ENCODE measurements at places on chromosomes 16 and 17. TPM values are rescaled to one million over a fixed set of nuclear protein-coding genes. Genes with fewer than 3 reads are reported as not detected.

The GRAPL gene
- 0.71 TPM for polyA plus RNA-seq

The CALB2 gene
- polyA plus RNA-seq = not detected

DNA sequence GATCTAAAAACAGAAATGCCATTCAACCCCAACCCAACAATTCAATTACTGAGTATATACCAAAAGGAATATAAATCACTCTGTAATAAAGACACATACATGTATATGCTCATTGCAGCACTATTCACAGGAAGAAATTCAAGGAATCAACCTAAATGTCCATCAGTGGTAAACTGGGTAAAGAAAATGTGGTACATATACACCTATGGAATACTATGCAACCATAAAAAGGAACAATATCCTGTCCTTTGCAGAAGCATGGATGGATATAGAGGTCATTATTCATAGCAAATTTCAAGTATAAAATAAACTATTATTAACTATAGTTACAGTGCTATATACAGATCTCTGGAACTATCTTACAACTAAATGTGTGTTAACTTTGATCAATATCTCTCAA is 599.3 kb downstream of the CDH11 start:
- no peak for DNase-seq
- H3K36me3 ChIP-seq = no peaks in the 10 kb centered on the region
- no peak overlapping the region for H3K4me3 ChIP-seq
- H3K27me3 ChIP-seq = no peaks in the 10 kb centered on the region
- no peak overlapping the region for H3K27ac ChIP-seq

GRCh38 chr16:804193-805048 is 3.9 kb upstream of the GNG13 start:
- H3K4me1 ChIP-seq = peaks cover 14% of the 10 kb centered on the region
- H3K27me3 ChIP-seq = peaks cover 21% of the 10 kb centered on the region
- no peaks in the 10 kb centered on the region for H3K36me3 ChIP-seq
- no peak overlapping the region for H3K27ac ChIP-seq

DNA sequence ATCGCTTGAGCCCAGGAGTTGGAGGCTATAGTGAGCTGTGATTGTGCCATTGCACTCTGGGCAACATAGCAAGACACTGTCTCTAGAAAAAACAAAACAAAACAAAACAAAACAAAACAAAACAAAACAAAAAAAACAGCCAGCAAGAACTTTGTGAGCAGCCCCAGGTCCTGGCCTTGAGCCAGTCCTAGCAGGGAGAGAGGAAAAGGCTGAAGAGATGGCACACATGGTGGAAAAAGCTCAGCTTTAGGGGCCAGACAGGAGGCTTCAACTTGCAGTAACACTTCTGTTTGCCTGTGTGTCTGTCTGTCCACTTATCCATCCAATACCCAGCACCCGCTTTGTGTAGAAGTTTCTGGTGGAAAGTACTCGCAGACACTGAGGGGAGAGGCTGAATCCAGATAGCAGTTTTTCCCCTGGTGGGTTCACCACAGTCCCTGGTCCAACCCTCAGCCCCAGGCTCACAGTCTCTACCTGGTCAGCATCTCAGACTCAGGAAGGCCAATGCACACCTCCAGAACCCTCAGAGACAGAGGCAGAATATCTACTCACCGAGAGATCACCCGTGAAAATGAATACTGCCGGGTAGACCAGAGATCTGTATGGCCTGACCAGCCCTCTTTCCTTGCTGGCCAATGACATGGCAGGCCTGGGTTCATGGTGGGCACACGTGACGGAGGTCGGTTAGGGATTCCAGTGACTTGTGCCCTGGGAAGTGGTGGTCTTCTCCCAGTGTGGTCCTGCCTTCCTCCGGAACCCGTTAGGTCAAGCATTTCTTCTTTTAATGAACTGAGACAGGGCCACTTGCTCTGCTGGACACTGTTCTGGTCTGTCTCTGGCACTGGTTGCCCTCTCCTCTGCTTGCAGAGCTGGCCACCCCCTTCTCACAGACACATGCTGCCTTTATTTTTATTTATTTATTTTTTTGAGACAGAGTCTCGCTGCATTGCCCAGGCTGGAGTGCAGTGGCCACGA is 79.5 kb upstream of the DNAJA2 start:
- no peak for DNase-seq
- no peaks in the 10 kb centered on the region for H3K36me3 ChIP-seq
- no peaks in the 10 kb centered on the region for H3K27me3 ChIP-seq
- no peak overlapping the region for H3K27ac ChIP-seq
- no peak overlapping the region for H3K4me3 ChIP-seq
- no peaks in the 10 kb centered on the region for H3K4me1 ChIP-seq

GRCh38 chr16:29959293-29959692 is 2.6 kb upstream of the TMEM219 start:
- H3K27me3 ChIP-seq = no peaks in the 10 kb centered on the region
- no peak overlapping the region for H3K27ac ChIP-seq
- no peak for DNase-seq
- H3K4me3 ChIP-seq = no peak overlapping the region

DNA sequence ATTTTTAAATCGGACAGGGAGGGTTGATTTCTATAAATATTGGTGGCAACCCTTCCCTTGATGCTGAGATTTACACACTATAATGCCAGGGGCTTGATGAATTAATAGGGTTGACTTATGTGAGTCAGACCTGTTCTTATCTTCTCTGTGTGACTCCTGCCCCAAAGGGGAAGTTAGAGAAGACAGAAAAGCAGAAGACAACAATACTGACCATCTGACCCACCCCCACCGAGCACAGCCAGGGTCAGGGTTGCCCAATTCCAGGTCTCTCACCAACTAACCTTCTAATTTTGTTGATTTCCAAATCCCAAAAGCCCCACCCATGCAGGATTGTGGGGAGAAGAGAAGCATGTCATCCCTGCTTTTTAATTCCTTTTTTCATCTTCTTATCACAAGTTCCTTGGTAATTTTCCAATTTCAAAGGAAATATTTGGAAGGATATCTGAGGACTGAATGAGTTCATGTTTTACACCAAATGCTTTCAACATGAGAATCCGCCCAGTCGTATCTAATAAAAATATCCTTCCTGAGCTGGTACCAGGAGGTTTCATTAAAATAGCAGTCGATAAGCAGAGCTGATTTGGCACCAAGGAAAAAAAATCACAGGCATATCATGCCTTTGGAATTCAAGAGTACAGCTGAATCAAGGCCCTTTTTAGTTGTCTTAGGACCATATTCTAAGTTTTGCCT is 603.4 kb upstream of the CDH11 start:
- H3K4me3 ChIP-seq = no peak overlapping the region
- no peaks in the 10 kb centered on the region for H3K4me1 ChIP-seq
- no peaks in the 10 kb centered on the region for H3K36me3 ChIP-seq

DNA sequence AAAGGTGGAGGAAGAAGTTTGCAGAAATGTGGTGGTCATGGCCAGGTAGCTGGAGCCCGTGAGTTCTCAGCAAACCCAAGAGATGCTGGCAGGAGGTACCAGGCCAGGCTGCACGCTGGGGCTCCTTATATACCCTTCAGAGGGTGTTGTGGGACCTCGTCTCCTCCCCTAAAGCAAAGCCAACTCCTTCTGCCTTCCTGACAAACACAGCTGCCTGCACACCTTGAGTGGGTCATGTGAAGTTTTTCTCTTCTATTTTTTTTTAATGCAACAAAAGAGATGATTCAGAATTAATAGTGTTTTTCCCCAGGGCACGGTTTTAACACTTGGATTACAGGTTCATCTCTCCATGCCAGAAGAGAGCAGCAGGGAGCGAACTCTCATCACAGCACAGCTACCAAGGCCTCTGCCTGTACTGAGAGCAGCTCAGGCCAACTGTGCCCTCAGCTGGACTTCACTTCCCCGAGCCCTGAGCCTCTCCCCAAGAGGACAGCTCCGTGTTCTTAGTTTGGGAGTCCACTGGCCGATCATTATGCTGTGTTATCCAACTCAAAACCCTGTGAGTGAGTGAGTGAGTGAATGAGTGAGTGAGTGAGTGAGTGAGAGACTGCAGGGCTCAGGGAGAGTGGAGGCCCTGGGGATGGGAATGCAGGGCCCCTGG is at the start of gene KRT15:
KRT15 (minus strand) TSS at position 102 of the 661 bp plus-strand sequence; CDS start at position 39, 63 bp downstream.
- H3K27me3 ChIP-seq = peaks cover 4% of the 10 kb centered on the region
- no peak within 1 kb of the TSS for H3K4me3 ChIP-seq
- H3K4me1 ChIP-seq = no peaks in the 10 kb centered on the region
- DNase-seq = no peak
- H3K36me3 ChIP-seq = no peaks in the 10 kb centered on the region
- peak within 1 kb of the TSS; percentile 63 for H3K27ac ChIP-seq

DNA sequence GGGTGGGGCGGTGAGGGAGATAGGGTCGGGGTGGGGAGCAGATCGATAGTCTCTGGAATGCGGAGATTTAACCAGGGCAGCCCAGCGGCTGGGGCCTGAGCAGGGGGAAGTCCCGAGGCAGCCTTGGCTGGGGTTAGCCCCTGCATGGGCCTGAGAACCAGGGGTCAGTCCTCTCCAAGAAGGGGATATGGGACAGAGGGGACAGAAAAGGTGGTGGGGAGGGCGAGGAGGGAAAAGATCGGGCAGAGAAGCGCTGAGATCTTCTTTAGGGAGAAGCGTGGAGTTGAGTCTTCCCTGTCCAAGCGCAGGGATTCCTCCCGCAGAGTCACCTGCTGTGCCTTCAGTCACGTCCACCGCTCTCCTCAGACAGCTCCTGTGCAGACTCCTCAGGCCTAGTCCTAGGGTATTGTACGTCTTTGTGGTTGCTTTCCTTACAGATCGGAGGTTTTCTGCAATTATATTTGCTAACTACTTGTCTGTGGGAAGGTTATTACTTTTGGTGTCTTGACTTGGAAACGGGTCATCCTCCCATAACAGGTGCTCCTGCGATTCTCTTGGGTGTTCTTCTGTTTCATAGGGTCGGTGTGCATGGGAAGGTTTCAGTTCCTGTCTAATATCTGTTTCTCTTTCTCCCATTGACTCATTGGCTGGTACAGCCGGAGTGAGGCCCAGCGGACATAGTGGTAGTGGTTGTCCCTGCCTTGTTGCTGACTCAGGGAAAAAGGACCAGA is 952 bp downstream of the CD300A start:
- H3K4me1 ChIP-seq = peaks cover 33% of the 10 kb centered on the region
- no peak overlapping the region for H3K4me3 ChIP-seq
- peak overlapping the region; percentile 87 for H3K27ac ChIP-seq
- no peaks in the 10 kb centered on the region for H3K36me3 ChIP-seq
- DNase-seq = no peak

- no peaks in the 10 kb centered on the region for H3K27me3 ChIP-seq
- H3K4me3 ChIP-seq = no peak overlapping the region
- DNase-seq = no peak
- H3K27ac ChIP-seq = peak overlapping the region; percentile 77
These were observed 6.8 kb downstream of the MAPK8IP3 start for GRCh38 chr16:1712791-1713261.

DNA sequence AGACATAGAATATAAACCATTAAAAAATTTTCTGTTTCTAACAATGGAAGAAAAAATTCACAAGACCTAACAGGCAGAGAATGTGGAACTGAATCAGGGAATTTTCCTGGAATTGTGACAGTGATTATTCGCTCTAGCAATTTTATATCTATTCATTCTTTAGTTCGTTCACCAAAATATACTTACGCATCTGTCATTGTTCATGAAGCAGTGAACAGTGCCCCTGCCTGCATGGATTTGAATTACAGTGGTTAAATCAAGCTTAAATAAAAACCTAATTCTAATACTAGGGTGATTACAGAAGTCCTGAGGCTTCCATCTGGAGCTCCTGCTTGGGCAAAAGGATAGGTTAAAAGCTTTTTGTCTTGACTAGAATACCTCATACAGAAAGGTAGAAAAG is 48.6 kb downstream of the ABCA8 start:
- no peak for DNase-seq
- no peaks in the 10 kb centered on the region for H3K4me1 ChIP-seq
- H3K4me3 ChIP-seq = no peak overlapping the region
- H3K27ac ChIP-seq = no peak overlapping the region
- H3K36me3 ChIP-seq = no peaks in the 10 kb centered on the region
